ENCODE measurements at places on chromosomes 12 and 14. TPM values are rescaled to one million over a fixed set of nuclear protein-coding genes. Genes with fewer than 3 reads are reported as not detected.
A peak's percentile ranks its signal among the peaks of the same experiment; 100 is the strongest.

DNA sequence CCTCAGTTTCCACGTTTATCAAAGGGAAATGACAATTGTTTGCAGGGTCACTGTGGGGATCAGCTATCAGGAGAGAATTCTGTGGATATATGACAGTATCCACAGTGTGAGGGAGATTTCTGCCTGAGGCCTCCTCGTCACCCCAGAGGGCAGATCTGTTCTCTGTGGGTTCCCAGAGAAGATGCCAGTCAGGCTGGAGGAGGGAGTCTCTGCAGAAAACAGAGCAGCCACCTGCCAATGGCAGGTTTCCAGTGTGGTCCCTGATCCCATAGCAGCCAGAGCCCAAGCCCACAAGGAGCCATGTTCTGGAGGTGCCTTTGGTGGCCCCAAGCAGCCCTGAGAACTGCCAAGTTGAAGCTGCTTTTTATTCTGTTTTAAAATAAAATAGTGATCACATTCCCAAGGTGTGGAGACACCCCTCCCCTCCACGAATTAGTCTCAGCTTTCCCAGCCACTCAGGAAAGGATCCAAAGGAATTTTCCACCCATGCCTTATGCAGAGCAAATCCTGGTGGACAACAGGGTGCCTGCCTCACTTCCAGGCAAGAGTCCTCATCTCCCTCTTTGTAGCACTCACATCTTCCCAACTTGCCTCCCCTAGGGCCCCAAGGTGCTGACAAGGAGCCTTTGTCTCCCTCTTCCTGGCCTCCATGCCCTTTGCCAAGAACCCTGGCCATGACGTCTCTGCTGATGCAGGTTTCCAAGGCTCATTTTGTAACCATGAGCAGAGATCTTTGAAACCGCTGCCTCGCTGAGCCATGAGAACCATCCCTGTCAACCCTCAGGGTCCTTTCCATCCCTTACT, 20.4 kb downstream of the CMKLR1 start:
- DNase-seq: no peak

DNA sequence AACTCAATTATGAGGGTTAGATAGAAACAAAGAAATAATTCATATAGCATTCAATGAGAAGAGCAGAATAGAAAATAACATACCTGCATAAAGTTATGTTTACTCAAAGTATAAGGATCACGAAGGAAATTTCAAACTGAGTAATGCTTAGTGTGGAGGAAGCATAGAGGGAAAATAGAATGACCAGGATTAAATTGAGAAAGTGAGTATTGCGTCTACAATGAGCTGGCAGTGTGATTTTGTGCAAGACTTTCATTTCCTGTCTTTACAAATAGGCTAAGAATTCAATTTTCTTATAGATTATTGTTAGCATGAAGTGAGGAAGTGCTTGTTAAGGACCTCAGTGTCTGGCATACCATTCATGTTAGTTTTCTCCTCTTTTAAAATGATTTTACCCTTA, 12.0 kb downstream of the ADGRD1 start:
- no peak for DNase-seq

PYGL gene
- total RNA-seq: 75.6 TPM

DNA sequence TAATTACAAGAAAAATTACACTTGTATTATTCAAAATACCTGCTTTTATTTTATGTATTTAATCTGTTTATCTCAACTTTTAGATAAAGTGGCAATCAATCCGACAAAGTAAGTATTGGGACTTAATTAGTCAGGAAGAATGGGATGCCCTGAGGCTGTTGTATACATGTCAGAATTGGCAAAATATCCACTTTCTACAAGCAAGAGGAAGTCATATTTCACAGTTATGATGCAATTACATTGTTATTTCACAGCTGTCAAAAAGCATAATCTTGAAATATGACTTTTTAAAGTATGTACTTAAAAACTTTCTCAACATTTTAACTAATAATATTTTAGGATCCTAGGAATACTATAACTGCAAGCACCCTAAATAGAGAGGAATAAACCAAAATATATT, 357.1 kb upstream of the MGAT4C start:
- no peak for DNase-seq

RD3L gene
- not detected for total RNA-seq

GRCh38 chr12:11622876-11623281, 26.6 kb upstream of the ETV6 start:
- DNase-seq: no peak

GRCh38 chr12:29244159-29244765, 95.2 kb downstream of the FAR2 start:
- DNase-seq: no peak

FLVCR2 gene
- 35.7 TPM for total RNA-seq

DNA sequence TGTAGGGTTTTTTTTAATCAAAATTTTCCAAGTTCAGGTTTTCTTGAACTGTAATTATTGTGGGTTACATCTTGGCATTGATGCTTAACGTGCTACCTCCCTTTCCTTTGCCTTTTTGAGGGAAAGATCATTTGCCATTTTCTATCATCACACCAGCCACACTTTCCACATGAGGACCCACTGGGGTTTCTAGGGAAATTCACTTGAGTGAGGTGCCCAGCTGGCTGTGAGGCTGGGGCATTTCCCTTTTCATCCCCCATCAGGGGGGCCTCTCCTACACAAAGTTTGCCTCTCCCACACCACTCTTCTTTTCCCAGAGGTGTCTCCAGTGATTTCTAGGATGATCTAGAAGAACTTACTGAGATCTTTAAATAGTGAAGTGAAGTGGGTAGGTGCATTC, 335.7 kb downstream of the BMP4 start:
- DNase-seq: no peak

- DNase-seq: peak; percentile 73
Measured at GRCh38 chr12:27984275-27984674, 11.7 kb upstream of the PTHLH start.

DNA sequence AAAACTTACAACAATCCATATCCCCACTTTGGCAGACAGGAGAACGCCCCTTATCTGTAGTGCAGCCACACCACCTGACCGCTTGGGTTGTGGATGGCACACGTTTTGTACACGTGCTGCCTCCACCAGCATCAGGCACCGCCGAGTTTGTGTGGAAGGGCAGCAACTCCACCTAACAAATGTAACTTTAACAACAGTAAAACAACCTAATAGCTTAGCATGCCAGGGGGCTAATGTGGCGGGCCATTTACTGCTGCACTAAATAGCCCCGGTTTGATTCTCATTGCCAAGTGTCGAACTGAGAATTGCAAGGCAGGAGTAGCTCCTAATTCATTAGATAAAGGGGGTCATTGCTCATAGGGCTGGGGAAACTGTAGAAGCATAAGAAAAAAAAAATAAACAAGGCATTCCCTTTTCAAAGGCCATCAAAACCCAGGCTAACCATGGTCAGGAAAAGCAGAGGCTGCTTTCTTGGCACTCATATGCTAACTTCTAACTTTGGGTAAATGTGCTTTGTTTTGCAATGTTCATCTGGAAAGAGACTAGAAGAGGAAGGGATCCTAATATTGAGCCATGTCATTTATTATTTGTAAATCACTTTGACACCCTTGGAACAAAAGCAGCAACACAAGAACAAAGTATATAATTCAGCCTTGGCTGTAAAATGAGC, 279.7 kb upstream of the SOX5 start:
- DNase-seq: no peak

GRCh38 chr12:117408161-117408791, 46.9 kb upstream of the NOS1 start:
- no peak for DNase-seq

ART4 gene
- not detected for total RNA-seq

DNA sequence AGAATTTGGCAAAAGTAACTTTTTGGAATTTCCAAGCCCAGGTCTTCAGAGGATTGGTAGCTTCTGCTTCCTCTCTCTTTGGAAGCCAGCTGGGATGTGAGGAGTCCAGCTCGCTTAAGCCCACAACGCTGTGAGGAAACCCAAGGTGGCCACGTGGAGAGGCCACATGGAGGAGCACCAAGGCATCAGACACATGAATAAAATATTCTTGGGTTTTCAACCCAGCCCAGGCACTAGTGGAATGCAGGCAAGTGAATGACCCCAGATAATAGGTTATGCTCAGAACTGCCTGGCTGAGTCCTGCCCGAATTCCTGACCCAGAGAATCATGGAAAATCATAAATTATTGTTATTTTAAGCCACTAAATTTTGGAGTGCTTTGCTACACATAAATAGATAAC, 119.7 kb upstream of the PARP11 start:
- DNase-seq: no peak

GPR84 gene
- total RNA-seq: not detected

GRCh38 chr14:60204843-60205774, 39.9 kb upstream of the DHRS7 start:
- no peak for DNase-seq

DNA sequence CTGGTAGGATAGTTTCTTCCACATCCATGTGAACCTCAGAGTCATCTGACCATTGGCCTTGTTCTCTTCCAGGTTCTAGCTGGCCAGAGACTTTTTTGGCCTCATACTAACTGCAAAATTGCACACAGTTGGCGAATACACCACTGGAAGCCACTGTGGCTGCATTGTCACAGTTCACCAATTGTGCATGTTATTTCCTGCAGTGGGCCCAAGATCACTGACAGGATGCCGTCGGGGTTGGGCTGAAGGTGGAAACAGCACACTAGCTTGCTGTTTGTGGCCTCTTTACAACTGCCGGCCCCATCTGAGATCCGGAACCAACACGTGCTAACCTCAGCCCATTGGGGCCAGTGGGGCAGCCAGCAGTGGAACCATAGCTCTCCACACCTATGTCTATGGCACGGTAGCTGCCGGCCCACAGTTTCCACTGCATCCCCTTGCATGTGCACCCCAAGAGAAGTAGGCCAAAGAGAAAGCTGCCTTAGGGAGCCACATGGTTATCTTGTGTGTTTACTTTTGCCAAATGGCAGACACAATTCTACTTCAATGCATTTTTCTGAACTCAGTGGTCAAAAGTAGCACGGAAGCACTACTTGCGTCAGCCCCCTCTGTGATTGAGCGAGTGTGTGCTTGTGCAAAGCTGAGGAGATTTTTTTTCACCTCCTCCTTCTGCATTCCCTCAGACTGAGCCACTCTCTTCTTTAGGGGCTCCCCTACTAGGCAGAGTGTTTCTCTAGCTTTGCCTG, 464.0 kb downstream of the RAD51B start:
- no peak for DNase-seq

PARPBP gene
- total RNA-seq: 12.8 TPM

GYS2 gene
- total RNA-seq: not detected

- no peak for DNase-seq
Measured at GRCh38 chr12:87509237-87509820, 519.9 kb downstream of the C12orf50 start.

DNA sequence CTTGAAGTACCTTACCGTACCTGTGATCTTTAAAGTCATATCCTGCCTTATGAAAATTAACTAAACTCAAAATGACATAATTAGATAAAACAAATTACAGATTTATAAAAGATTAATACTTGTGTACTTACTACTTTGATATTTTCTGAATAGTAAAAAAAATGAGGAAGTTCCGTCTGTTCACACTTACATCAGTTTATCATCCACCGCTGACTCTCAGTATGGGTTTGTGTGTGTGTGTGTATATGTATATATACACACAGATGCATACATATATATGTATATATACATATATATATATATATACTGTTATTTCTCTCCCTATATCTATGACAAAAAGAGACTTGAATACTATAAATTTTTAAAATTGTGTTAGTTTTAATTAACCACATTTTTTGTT, 65.0 kb upstream of the MON2 start:
- DNase-seq: no peak

PMEL gene
- 12.6 TPM for total RNA-seq

DNA sequence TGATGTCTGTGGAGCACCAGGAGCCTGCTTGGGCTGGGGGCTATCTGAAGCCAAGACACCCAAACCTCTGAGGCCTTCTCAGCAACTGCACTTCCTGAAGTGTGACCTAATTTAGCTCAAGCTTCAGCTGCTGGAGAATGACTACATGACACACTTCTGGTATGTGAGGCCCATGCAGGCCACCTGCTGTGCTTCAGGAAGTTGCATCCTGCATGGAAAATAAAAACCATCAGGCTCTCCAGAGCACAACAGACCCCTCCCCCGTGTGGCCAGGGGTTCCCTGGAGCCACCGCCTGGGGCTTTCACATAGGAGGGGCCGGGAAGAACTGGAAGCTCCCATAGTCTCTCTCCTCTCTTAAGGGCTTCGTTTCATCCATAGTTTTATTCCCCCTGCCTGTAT, 217.7 kb downstream of the SLC15A4 start:
- DNase-seq: no peak

GRCh38 chr14:103302966-103303365, 31.1 kb upstream of the EIF5 start:
- no peak for DNase-seq

DNA sequence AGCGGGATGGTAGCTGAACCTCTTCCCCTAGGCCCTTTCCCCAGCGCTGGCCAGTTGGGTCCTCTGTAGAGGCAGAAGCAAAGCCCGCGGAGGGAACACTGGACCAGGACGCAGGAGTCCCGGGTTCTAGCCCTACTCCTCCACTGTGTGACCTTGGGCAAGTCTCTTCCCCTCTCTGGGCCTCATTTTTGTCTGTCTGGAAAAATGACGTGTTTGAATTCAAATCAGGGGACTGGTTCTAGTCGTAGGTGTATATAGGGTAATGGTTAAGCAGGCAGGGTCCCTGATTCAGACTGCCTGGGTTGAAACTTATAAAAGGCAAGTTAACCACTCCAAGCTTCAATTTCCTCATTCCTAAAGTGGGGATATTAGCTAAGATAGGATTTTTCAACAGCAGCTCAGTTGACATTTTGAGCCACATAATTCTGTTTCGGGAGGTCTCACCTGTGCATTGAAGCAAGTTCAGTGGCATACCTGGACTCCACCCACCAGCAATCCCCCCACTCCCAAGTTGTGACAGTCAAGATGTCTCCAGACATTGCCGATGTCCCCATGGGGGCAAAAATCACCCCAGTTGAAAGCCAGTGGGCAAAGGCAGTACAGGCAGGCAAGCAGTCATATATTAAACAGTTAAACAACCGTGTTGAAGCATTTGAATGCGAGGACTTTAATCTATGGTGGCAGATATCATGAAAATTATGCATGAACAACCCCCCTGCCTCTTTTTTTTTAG, 899 bp downstream of the TPCN1 start:
- DNase-seq: no peak

DNA sequence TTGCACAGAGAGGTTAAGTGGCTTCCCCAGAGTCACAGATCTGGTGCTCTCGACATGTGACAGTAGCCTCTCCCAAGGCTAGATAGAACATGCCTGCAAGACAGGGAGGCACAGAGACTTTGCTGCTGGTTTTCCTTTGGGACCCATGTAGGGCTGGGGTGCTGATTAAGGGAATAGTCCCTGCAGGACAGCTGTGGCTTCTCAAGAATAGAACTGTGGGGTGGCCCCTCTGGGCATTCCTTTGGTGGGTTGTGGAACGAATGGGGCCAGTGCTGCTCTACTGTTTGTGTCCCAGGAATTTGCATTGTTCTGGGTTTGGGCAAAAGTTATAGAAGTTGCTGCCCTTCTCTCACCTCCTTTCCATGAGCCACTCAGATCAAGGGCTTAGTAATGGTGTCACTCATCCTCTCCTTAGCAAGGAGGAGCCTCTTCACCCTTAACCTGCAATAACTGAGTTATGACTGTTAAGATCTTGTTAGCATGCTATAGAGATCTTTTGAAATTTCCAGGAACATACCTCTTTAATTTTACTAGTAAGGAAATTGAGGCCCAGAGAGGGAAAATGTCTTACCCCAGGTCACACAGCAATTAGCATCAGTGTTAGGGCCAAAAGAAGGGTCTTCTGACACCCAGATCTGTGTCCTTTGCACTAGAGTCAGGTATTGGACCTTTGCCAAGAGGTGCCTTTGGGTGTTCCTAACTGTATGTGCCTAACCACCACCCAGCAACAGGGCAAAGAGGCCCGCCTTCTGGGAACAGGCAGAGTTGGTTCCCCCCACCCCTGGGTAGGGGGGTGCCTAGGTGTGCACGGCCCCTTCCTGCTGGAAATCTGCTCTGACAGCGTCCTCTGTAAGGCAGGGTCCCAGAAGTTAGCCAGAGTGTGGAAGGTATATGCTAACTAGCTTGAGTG, 31.4 kb downstream of the CD9 start:
- no peak for DNase-seq
